ENCODE measurements at places on chromosomes 7 and 10.
A peak's percentile ranks its signal among the peaks of the same experiment; 100 is the strongest.

GRCh38 chr10:15167411-15168290, 842 bp downstream of the NMT2 start:
- DNase-seq = peak; percentile 4

DNA sequence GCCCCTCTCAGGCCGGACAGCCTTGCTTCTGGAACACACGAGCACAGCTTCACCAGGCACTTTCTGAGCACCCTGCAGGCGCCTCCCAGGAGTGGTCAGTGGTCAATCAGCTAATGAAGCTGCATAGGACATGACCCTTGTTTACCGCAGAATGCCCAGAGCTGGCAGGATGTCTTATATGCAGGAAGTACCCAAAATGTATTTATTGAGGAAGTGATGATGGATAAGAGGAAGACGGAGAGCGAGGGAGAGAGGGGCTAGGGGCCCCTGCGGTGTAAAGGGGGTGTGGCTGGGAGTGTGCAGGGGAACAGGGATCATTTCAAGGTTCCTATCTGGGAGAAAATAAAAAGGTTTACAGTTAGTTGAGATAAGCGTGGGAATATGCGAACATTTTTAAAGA, 3.3 kb downstream of the CYP2E1 start:
- DNase-seq = no peak

GRCh38 chr10:21526188-21526859, 842 bp upstream of the SKIDA1 start:
- DNase-seq = peak; percentile 59

GRCh38 chr7:155109121-155109520, 39.0 kb downstream of the HTR5A start:
- no peak for DNase-seq

- DNase-seq = no peak
Observed at GRCh38 chr10:30988831-30989435, 42.7 kb downstream of the ZNF438 start.

DNA sequence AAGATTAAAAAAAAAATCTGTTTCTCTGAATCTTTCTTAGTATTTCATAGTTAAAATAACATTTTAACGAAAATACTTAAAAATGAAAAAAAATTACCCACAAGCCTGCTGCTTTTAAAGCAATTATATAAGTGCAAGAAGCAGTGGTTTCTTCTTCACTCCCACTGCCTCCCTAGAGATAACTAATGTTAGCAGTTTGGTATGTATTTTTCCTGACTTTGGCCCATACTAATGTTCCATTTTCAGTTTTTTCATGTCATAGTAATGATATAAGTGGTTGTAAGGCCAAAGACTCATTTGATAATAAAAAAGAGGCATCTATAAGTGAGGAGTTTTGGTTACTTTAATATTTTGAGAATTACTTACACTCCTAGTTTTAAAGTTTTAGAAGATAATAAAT, 24.3 kb upstream of the LAMB1 start:
- no peak for DNase-seq

DNA sequence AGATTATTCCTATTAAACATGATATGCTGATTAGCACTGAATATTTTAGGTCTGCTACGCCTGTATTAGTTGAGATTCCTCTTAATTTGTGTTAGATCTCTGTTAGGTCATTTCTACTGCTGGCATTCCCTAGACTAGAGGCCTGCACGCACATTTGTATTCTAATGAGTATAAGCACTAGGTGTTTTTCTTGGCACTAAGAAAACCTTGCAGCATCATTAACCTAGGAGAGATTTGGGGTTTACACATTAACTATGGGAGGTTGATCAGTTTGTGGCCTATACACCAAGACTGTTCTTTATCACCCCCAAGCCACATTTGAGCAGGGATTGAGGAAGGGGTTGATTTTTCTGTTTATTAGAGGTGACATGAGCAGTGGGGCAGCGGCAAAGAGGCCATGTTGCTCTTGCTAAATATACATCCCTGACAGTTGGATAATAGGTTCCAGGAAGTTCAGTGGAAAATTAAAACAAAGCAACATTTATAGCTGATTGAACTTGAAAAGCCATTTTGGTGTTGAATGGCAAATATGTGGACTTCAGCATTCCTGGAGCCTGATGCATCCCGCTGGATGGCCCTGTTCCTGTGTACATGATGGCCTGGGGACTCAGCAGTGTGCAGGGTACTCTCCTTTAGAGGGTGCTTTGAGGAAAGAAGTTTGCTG, 65.2 kb downstream of the GBF1 start:
- DNase-seq = no peak

- DNase-seq = no peak
Observed at GRCh38 chr10:1094112-1095057, 38.2 kb downstream of the WDR37 start.

DNA sequence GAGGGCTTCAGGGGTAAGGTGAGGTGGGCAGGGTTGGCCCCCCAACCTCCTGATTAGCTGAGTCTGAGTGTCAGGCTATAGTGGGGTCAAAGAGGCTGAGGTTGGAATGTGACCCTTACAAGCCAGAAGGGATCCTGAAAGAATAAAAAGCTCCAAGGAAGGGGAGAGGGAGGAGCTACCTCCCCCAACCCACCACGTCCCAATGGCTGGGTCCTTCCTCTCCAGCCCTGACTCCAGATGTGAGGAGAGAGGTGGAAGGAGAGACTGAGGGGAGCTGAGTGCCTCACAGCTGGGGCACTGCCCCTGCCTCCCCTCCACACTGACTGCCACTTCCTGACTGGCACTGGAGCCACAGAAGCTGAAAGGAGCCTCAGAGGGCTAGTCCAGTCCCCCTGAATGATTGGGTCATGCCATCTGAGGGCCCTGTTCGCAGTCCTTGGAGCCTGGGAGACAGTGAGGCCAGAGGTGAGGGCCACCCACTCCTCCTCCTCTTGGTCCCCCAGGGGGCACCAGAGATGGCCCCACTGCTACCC, 20.6 kb downstream of the IMPDH1 start:
- DNase-seq = no peak

GRCh38 chr10:56469482-56469881, 108.4 kb upstream of the ZWINT start:
- DNase-seq = no peak

GRCh38 chr7:31116615-31117014, 64.5 kb downstream of the ADCYAP1R1 start:
- DNase-seq = no peak

DNA sequence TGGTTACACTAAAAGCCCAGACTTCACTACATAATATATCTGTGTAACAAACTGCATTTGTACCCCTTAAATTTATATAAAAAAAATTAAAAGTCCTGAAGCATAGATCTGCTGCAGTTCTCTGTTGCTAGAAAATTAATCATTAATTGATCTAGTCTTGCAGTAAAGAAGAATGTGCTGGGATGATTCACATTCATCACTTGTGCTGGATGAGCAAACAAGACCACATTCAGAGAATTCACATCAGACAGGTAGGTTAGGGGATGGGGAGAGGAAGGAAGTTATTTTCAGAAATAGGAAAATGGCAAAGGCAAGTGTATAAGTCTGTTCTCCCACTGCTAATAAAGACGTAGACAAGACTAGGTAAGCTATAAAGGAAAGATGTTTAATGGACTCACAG, 1019.0 kb downstream of the KCNMA1 start:
- DNase-seq = no peak

DNA sequence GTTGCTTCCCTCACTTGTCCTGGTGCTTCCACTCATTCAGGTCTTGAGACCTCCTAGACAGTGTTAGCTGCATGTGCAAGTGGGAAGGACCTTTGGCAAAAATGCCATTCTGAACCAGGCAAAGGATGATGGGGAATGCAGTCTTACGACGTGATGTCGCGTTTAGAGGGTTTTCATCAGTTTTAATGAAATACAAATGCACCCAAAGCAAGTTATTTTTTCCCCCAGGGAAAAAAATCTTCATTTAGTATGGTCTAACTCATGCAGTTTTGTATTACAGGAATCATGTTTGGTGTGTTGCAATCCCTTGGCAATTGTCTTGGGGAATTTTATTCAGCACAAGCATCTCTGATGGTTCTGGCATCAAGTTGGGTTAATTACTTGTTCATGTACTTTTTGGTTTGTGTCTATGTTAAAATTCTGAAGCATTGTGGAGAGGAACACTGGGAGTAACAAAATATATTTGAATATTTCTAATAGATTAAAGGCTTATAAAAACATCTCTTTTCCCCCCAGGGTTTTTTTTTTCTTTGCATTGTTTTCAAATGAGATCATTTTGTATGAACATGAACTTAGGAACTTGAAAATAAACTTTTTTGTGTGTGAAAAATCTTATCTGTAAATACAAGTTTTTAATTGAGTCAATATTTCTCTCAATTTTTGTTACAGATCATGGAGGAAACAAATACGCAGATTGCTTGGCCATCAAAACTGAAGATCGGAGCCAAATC, 188.9 kb downstream of the BICC1 start:
- no peak for DNase-seq

- no peak for DNase-seq
Observed at GRCh38 chr7:471191-471865, 48.3 kb downstream of the PDGFA start.

GRCh38 chr7:4129481-4130122, 552.5 kb upstream of the FOXK1 start:
- DNase-seq = peak; percentile 31

DNA sequence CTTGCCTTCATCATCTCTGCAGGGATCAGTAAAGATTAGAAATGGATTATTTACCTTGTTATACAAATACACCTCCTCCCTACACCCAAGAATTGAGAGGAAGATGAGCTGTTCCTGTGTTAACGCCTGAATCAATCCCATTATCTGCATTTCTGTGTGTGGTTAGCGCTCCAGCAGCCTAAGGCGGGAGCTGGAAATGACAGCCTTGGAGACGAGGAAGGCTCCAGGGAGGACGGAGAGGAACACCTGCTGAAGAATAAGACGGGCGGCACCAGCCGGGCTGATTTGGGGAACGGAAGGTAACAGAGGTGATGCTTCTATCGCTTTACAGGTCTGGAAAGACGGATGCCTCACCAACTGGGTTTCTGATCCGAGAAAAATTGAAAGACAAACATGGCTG, 34.2 kb upstream of the DDC start:
- DNase-seq = no peak

GRCh38 chr7:132393789-132394261, 182.4 kb downstream of the PLXNA4 start:
- peak; percentile 33 for DNase-seq

GRCh38 chr10:70784016-70784415, 1.2 kb downstream of the TBATA start:
- DNase-seq = no peak

- DNase-seq = no peak
Observed at GRCh38 chr10:113709221-113709838, 29.6 kb downstream of the CASP7 start.

Measured in NCI-H1105 (cell line).